ENCODE measurements at places on chromosomes 16 and 17. TPM values are rescaled to one million over a fixed set of nuclear protein-coding genes. Genes with fewer than 3 reads are reported as not detected.

PPM1E gene
- 0.03 TPM for total RNA-seq

HIC1 gene
- 38.3 TPM for total RNA-seq

- H3K27me3 ChIP-seq: peaks cover 15% of the 10 kb centered on the region
- no peak overlapping the region for H3K27ac ChIP-seq
- H3K36me3 ChIP-seq: no peaks in the 10 kb centered on the region
- H3K4me3 ChIP-seq: no peak overlapping the region
- H3K4me1 ChIP-seq: no peaks in the 10 kb centered on the region
Observed at GRCh38 chr17:65297384-65297783, 160.2 kb downstream of the RGS9 start.

- DNase-seq: no peak
- peaks cover 13% of the 10 kb centered on the region for H3K4me1 ChIP-seq
- H3K27ac ChIP-seq: no peak overlapping the region
Observed at GRCh38 chr16:85137323-85138072, 25.2 kb upstream of the CIBAR2 start.

WNT3 gene
- total RNA-seq: not detected

GRCh38 chr17:8019665-8020650 lies 17.5 kb downstream of the GUCY2D start:
- no peak overlapping the region for H3K4me3 ChIP-seq
- H3K4me1 ChIP-seq: peaks cover 11% of the 10 kb centered on the region
- no peak for DNase-seq
- no peaks in the 10 kb centered on the region for H3K36me3 ChIP-seq
- H3K27me3 ChIP-seq: peaks cover 29% of the 10 kb centered on the region

- no peaks in the 10 kb centered on the region for H3K27me3 ChIP-seq
- peak overlapping the region; percentile 81 for H3K27ac ChIP-seq
- H3K4me1 ChIP-seq: peaks cover 31% of the 10 kb centered on the region
- H3K36me3 ChIP-seq: peaks cover 37% of the 10 kb centered on the region
Observed at GRCh38 chr16:68031951-68032350, 8.9 kb downstream of the DUS2 start.

DNA sequence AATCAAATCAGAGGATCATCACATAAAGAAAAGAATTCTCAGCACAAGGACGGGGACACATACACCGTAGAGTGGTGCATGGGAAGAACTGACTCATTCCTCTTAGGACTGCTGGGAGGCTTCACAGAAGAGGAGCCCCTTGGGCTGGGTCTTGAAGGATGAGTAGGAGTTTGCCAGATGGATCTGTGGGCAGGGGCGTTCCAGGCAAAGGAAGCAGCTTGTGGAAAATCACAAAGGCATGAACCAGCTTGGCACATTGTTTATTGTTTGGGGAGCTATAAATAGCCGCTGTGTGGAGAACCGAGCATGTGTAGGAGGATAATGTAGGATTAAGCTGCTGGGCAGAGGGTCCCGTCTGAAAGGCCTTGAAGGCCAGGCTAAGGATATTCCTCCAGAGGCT lies 5.1 kb upstream of the SLC16A11 start:
- peaks cover 10% of the 10 kb centered on the region for H3K27me3 ChIP-seq
- H3K4me3 ChIP-seq: no peak overlapping the region
- H3K27ac ChIP-seq: no peak overlapping the region
- no peaks in the 10 kb centered on the region for H3K36me3 ChIP-seq
- no peak for DNase-seq

MSLN gene
- total RNA-seq: not detected
